ENCODE measurements at places on chromosomes 6 and 20.
A peak's percentile ranks its signal among the peaks of the same experiment; 100 is the strongest.

DNA sequence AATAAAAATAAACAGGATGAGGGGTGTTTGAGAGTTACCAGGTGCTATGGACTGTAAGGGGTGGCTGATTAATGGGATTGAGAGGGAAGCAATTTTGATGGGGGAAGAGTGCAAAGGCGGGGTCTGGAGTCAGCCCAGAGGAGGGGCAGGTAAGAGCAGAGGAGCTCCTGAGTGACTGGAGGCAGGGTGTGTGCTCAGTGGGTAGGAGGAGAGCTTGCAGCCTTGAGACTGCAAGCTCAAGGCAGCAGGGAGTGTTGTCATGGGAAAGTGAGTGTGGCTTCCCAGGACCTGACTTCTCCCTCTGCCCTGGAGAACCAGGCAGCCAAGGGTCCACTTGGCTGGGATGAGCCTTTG lies 54.2 kb downstream of the RAB44 start:
- DNase-seq: no peak

- no peak for DNase-seq
These were observed 29.6 kb upstream of the MRGBP start for GRCh38 chr20:62766716-62767115.

- DNase-seq: no peak
These were observed 3.6 kb downstream of the MYCT1 start for GRCh38 chr6:152701081-152701862.

- no peak for DNase-seq
These were observed 359.4 kb downstream of the EPHA7 start for GRCh38 chr6:93059911-93060310.

DNA sequence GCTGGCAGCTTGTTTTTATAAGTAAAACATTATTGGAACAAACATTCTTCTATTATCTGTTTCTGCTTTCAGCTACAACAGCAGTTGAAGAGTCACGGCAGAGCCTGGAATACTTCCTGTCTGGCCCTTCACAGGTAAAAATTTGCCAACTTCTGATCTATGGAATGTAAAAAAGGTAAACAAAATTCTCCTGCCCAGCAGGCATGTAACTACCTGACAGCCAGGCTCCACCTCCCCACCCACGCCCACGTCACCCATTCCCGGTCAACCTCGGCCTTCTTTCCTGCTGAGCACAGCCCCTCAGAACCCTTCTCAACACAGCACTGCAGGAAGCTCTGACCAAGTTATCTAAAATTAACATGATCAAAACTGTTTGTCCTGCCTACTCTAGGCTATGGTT lies 166.0 kb downstream of the DLL1 start:
- no peak for DNase-seq

DNA sequence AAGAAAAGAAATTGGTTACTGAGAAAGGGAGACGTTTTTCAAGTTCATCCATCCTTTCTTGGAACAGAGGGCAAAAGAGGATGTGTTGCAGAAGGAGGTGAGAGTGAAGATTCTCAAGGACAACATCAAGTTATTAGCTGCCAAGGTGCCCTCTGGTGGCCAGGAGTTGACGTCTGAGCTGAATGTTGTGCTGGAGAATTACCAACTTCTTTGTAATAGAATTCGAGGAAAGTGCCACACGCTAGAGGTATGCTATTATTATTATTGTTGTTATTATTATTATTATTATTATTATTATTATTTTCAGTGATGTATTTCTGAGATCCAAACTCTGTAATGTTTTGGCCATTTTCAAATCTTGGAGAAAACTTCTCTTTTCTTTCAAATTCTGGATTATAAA lies 197.0 kb downstream of the UTRN start:
- DNase-seq: peak; percentile 31

DNA sequence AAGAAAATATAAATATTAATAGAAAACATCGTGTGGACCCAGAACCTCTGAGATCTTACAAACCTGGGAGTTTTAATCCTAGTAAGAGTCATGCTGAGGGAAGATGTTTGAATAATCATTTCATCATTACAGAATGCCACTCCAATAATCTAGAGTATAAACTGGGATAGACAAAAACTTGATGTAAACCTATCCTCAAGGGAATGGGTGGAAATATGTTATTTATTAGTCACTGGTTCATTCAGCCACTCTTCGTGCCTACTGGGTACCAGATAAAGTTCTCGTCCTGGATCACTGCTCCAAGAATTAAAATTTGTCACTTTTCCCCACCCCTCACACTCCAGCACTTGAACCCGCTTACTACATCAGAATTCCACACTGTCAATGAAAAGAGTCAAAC lies 7.7 kb downstream of the HLA-B start:
- no peak for DNase-seq

DNA sequence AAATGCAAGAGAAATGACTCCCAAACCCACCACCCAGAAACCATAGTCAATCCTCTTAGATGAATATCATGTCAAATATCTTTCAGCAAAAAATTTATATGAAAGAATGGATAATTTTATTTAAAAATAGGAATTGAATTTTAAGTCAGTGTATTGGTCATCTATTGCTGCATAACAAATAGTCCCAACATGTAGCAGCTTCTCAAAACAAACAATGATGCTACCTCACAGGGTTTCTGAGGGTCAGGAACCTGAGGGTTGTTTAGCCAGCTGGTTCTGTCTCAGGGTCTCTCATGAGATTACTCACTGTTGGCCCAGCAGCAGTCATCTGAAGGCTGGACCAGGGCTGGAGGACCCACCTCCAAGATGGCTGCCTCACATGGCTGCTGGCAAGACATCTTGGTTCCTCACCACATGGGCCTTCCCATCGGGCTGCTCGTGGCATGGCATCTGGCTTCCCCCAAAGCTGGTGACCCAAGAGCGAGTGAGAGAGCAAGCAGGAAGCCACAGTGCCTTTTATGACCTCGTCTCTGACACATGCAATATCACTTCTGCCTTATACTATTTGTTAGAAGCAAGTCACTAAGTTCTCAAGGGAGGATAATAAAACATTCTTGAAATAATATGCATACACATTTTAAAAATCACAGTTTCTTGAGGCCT lies 36.3 kb downstream of the BANF2 start:
- DNase-seq: no peak

DNA sequence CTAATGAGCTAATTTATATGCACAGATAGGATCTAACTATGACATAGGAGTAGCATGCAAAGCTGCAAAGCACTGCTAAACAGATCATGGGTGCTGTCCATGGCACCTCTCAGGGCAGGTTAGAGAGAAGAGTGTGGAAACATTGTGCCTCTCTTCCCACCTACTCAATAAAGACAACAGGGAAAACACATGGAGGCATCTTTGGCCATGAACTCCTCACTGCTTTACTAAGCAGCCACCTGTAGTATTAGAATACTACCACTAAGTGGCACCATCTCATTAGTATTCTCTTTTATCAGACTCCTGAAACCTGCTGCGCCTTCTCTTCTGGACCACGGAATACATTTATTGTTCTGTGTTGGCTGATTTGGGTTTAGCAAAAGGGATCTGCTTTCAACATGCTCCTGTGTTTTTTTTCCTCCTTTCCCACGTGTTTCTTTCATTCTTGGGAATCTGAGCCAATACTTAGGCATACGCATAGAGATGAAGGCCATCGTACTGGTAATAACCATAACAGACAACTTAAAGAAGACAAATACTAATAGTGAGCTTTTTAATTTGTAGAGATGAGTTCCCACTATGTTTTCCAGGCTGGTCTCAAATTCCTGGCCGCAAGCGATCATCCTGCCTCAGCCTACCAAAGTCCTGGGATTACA lies 9.4 kb upstream of the HDDC2 start:
- no peak for DNase-seq

DNA sequence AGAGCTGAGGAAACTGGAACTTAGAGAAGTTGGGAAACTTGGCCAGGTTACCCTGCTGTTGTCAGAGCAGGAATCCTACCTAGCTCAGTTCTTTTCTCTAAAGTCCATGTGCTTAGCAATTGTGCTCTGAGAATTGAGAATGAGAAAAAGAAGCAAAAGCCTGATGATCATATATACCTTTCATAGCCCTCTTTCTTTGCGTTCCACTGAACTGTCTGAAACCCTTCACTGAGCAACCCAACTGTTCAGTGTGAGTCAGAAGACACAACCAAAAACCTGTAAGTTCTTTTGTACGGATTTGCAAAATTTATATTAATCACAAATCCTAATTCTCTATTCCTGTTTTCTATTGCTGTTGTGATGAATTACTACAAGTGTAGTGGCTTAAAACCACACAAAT lies 80.6 kb downstream of the PHF3 start:
- DNase-seq: no peak

GRCh38 chr6:128511506-128511905 lies 8.9 kb downstream of the PTPRK start:
- DNase-seq: no peak

GRCh38 chr20:35319871-35320197 lies 27.6 kb upstream of the FAM83C start:
- no peak for DNase-seq

GRCh38 chr20:38434301-38434741 lies 807 bp downstream of the SNHG17 start:
- DNase-seq: no peak

- no peak for DNase-seq
These were observed 165.8 kb downstream of the CD24 start for GRCh38 chr6:106808758-106809157.

GRCh38 chr6:12350644-12351170 lies 60.5 kb downstream of the EDN1 start:
- no peak for DNase-seq

GRCh38 chr6:136969930-136970329 lies 47.8 kb downstream of the SLC35D3 start:
- DNase-seq: no peak

GRCh38 chr20:38272398-38272797 lies 11.9 kb upstream of the KIAA1755 start:
- DNase-seq: no peak

- no peak for DNase-seq
These were observed 199.2 kb upstream of the PMEPA1 start for GRCh38 chr20:57908704-57909630.

GRCh38 chr6:3252861-3253596 lies 5.7 kb upstream of the PSMG4 start:
- DNase-seq: no peak

DNA sequence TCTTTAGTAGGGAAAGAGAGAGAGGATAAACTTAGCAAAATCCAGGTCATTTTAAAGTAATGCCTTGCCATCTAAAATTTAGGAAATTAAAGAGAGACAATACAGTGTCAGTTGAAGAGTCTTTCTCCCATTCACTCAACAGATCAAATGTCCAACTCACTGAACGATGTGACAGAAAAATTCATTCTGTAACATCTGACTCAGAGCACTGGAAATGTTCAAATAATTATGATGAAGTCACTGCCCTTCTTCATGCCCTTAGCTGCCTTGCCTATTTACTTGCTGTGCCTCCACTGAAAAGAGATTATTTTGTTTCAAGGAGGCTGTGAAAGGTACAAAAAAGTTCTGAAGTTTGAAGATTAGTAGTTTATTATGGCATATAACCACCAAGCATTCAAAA lies 434.8 kb downstream of the ADGRB3 start:
- no peak for DNase-seq

GRCh38 chr6:119672725-119673124 lies 323.2 kb upstream of the MAN1A1 start:
- DNase-seq: no peak

- no peak for DNase-seq
These were observed 8.8 kb downstream of the CDKAL1 start for GRCh38 chr6:20542927-20543602.

GRCh38 chr6:47629954-47630353 lies 68.4 kb upstream of the ADGRF4 start:
- DNase-seq: no peak

DNA sequence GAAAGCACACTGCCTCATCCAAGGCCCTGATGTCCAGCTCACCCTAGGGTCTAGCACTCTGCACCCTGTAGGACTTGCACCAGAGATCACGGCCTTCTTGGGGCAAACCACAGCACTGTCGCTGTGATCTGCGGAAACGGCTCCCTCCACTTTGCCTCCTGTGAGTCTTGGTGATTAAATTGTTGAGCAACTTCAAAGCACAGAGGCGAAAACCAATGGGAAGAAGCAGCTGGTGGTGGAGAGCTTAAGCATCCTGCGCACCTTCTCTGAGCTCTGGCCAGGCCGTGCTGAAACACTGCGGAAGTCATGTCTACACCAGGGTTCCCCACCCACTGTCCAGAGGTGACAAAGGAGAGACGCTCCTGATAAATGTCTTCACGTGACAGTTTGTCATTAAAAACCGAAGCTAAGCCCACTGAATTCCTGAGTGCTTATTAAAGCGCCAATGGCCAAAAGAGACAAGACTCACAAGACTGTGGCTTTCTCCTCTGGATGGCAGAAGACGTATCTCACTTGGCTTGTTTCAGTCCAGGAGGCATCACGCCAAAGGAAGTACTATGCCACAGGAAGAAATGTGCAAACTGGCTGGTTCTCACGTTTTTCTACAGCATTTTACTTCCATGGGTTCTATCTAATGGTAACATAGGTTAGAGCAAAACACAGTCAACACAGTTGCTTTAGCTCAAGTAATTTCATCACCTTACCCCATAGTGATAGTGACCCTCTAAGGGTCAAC lies 3.1 kb downstream of the RAMACL start:
- DNase-seq: no peak

DNA sequence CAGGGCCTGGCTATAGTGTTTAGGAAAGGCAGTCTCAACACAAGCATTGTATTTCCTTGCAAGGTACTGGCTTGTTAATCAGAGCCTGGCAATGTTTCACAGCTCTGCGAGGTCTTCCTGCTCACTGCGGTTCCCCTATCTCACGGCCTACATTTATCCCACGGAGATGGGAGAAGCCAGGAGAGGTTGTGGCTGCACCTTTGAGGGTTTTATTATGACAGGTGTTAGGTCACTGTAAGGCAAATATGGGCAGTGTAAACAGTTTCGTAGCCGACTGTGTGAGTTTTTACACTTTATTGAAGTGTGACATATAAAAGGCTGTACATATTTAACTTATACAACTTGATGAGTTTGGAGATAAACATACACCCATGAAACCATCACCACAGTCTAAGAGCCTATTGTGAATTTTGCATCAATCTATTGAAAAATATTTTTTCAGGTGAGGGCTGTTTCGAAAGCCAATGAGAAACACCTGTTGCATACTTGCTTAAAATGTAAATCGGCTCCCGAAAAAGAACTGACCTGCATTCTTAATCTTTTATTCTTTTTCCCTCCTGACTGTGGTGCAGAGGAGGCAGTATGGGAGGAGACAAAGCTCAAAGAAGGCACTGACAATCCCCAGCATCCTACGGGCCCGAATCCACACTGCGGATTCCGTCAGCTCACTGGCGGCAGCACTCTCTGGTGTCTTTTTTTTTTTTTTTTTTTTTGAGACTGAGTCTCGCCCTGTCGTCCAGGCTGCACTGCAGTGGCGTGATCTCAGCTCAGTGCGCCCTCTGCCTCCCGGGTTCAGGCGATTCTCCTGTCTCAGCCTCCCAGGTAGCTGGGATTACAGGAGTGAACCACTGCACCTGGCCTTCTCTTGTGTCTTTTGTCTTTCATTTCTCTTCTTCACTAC lies 7.5 kb upstream of the RBM38 start:
- no peak for DNase-seq
